ENCODE measurements at places on chromosomes 7 and 10. TPM values are rescaled to one million over a fixed set of nuclear protein-coding genes. Genes with fewer than 3 reads are reported as not detected.
A peak's percentile ranks its signal among the peaks of the same experiment; 100 is the strongest.

The CXCL12 gene
- not detected for total RNA-seq

The EVX1 gene
- not detected for total RNA-seq

DNA sequence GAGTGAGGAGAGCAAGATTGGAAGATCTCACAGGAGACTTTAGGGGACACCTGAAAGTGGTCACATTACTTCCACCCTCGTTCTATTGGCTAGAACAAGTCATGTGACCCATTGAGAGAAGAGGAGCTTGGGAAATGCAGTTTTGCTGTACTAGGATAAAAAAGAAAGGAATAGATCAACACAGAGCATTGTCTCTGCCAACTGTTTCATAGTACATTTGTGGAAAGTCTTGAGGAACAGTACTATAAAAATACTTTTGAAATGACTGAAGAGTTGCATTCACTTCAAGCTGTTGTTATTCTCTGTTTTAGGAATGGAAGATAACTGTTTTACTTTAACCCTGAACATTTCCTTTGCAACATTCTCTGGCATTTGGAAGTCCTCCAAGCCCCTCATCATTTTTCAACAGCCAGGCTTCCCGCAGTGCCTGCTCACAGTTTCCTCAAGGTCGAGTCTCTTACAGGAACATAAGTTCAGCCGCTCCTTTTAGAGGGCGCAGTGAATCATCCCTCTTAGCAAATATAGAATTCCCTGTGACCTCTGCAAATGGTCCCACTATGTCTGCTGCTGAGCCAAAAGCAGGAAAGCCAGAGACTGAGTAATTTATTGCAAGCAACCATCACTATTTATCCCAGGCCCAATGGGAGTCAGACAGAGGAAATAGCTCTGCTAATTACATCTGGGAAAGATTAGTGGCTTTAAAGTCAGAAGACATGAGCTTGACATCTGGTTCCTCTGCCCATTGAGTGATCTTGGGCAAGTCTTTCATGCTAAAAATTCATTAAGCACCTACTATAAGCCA is 40.7 kb downstream of the MRPL32 start:
- H3K27me3 ChIP-seq: no peaks in the 10 kb centered on the region
- H3K4me3 ChIP-seq: no peak overlapping the region
- no peaks in the 10 kb centered on the region for H3K4me1 ChIP-seq
- H3K27ac ChIP-seq: no peak overlapping the region
- DNase-seq: peak; percentile 20

DNA sequence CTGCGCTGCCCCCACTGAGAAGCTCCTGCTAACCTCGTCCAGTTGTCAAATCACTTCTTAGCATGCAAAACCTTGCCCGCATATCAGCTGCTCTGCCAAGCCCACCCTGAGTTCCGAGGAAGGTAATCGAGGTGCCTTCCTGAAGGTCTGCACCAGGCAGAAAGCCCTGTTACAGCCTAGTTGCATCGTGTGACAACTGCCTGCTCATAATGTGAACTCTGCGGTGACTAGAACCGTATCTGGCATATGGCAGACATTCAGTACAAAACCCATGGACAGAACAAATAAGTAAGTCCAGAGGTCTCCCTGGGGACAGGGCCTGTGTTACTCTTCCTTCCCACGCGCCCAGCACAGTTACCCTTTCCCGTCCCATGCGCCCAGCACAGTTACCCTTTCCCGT is 394.3 kb downstream of the DNAJB6 start:
- H3K36me3 ChIP-seq: no peaks in the 10 kb centered on the region
- no peaks in the 10 kb centered on the region for H3K4me1 ChIP-seq
- peaks cover 5% of the 10 kb centered on the region for H3K27me3 ChIP-seq
- DNase-seq: no peak

DNA sequence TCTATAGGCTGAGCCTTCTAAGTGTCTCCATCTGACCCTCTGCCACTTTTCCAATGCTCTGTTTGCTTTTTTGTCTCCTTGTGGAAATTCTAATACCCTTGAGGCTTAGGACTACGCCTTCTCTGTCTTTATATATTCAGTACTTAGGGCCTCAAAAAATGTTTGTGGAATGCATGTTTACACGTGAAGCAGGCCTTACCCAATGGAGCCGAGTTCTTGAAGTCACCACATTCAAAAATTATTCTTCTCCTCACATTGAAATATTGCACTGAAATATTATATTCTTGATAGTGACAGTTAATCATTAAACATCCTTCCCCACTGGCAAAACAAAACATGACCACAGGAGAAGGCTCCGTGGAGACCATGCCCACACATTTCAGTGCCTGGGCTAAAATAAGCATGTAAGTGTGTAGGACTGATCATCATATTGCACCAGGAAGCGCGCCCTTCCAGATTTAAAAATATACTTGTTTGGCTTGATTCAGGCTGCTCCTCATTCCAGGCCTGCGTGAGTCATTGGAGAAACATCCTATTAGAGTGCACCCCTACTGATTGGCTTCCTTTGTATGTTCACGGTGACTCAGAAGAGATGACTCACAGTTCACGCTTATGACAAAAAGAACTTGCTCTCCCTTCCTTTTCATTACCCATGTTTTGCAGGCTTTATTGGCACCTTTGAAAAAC is 307.4 kb upstream of the AOAH start:
- H3K4me1 ChIP-seq: peaks cover 24% of the 10 kb centered on the region
- H3K36me3 ChIP-seq: no peaks in the 10 kb centered on the region
- no peaks in the 10 kb centered on the region for H3K27me3 ChIP-seq

DNA sequence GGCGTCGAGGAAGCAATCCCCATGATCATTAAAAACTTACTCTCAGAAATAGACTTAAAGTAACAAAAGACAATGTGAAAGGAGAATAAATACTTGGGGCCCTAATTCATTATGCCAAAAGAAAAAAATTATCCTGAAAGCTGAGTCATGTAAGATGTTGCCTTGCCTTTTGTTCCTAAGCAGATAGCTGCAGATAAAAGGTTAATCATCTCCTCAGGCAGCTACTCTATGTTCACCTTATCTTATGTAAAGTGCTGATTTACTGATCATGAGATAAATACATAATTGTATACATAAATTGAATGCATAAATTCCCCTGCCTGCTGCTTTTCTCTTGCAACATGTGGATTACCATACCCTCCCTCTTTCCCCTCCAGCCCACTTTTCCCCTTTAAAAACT is 28.1 kb upstream of the CREB3L2 start:
- no peaks in the 10 kb centered on the region for H3K27me3 ChIP-seq
- DNase-seq: no peak
- H3K36me3 ChIP-seq: no peaks in the 10 kb centered on the region
- H3K4me3 ChIP-seq: no peak overlapping the region
- H3K4me1 ChIP-seq: peaks cover 9% of the 10 kb centered on the region

GRCh38 chr7:71422104-71422503 is 290.2 kb downstream of the GALNT17 start:
- H3K27ac ChIP-seq: no peak overlapping the region
- H3K36me3 ChIP-seq: no peaks in the 10 kb centered on the region
- no peaks in the 10 kb centered on the region for H3K4me1 ChIP-seq
- 0 out of 3 replicates have a peak, but pooled peaks cover 11% of the 10 kb centered on the region for H3K27me3 ChIP-seq

GRCh38 chr10:72953687-72954086 is 919 bp downstream of the PLA2G12B start:
- H3K36me3 ChIP-seq: no peaks in the 10 kb centered on the region
- H3K4me1 ChIP-seq: peaks cover 36% of the 10 kb centered on the region
- DNase-seq: peak; percentile 21
- peak overlapping the region; percentile 67 for H3K4me3 ChIP-seq
